Brain (organoid and tissue), 16 donors: ENCODE measurements at places on chromosomes 1 and 21. TPM values are rescaled to one million over a fixed set of nuclear protein-coding genes. Genes with fewer than 3 reads are reported as not detected.

CCDC30 gene
- polyA plus RNA-seq: 7.2 TPM

ZNF678 gene
- polyA plus RNA-seq: 3.3 TPM

MX2 gene
- polyA plus RNA-seq: 0.93 TPM

LEMD1 gene
- polyA plus RNA-seq: not detected
